ENCODE measurements at places on chromosomes 5 and 9.

- no peak for DNase-seq
These were observed 35.7 kb upstream of the MSX2 start for GRCh38 chr5:174688441-174689354.

DNA sequence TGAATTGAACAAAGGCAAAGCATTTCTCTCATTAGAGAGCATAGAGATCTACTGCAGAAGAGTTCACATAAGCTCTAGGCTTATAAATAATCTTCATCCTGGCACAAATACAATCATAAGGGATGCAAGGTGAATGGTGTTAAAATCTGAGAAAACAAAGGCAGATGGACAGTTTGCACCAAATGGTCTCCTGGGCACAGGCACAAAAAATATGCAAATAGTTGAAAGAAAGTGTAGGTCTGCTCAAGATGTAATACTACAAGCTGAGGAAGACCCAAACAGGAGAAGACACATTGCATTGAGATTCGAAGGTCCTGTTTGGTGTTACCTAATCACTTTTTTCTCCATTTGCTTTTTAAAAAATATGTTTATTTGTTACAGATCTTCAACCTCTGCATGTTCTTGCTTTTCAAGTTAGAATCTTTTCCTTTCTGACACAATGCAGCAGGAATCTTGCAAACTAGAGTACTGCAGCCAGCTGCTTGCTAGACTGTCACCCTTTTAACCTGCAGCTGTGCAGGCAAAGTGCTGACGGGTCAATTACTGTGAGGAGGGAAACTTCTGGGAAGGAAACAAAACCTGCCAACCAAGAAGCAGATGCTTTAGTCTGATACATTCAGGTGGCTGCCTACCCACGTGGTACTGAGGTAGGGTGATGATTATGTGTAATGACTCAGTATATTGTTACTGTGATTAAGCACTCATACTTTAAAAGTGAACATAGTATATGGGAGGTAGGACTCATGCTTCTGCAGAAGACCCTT lies 1048.6 kb upstream of the SEMA6A start:
- DNase-seq: no peak

GRCh38 chr5:149154650-149155049 lies 13.4 kb downstream of the ABLIM3 start:
- no peak for DNase-seq

GRCh38 chr9:133008824-133009223 lies 22.0 kb upstream of the GTF3C5 start:
- no peak for DNase-seq

DNA sequence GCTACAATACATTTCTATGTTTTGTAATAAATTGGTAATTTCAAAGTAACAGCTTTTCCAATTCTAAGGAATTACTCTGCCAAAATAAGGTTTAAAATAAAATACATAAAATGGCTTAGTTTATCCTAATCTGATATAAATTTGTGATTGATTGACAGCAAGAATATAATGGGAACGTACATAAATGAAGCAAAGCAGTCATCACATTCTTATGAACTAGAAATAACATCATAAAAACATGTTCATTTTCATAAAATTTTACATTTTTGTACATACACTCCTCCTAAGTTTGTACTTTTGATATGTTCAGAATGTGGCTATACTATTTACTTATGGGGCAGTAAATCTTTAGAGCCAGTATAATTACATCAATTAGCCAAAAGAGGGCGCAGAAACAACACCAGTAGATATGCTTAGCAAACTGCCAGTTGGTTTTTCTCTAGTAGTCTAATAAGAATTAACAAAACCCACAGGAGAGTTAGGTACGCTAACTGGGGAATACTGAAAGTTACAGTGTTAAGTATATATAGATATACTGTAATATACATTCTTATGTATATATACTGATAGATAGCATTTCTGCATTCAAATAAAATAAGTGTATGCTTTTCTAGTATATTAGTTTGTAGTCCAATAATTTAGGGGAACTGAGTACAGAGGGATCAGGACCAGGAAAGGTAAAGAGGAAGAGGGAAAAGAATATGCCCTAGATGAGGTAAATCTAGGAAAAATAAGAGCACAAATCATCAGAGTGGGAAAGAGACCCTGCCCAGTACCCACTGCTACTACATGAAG lies 76.8 kb downstream of the ZDHHC21 start:
- DNase-seq: peak; percentile 33

- DNase-seq: no peak
These were observed 6.1 kb downstream of the MAMDC2 start for GRCh38 chr9:70049672-70050271.

GRCh38 chr9:16029796-16030363 lies 477.0 kb downstream of the CCDC171 start:
- no peak for DNase-seq

GRCh38 chr9:93061791-93062763 lies 3.6 kb downstream of the SUSD3 start:
- no peak for DNase-seq

- no peak for DNase-seq
These were observed 42.1 kb upstream of the CTNND2 start for GRCh38 chr5:11946317-11946716.

DNA sequence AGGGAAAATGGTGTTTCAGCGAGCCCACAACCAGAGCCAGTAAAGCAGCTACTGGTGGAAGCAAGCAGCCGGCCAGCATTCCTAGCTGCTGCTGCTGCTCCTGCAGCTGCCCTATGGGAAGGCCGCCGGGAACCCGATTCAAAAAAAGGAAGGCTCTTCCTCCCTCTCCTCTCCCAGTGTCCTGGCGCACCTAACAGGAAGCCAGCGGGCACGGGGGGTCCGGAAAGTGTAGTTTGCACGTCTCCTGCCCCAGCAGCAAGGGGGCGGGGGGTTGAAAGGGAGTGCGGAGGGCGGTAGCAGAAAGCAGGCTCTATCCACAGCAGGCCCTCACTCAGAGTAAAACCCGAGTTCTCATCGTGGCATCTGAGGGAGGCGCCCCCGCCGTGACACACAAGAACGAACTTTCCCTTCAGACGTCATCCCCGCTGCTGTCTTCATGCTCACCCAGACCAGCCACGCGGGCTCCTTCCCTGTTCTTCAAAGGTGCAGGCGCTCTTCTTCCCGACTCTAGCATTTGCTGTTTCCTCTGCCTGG lies 16.5 kb downstream of the GRXCR2 start:
- no peak for DNase-seq

- peak; percentile 15 for DNase-seq
These were observed 10.0 kb upstream of the GRIN1 start for GRCh38 chr9:137128862-137129455.

DNA sequence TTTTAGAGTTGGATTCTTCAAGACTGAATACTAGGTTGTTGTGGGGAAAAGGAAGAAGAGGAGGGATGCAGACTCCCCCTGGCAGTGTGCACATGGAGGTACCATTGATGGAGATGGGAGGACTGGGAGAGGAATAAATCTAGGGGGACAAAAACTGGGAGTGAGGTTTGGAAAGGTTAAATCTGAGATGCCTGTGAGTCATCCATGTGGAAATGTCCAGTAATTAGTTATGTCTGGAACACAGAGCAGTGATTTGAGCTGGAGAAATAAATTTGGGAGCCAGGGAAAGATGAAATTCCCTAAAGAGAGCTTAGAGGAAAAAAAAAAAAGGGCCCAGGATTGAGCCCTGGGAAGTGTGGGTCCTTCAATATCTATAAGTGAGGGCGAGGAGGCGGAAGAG lies 8.0 kb upstream of the CCIN start:
- DNase-seq: no peak

GRCh38 chr5:54220230-54221040 lies 89.9 kb downstream of the ARL15 start:
- no peak for DNase-seq

DNA sequence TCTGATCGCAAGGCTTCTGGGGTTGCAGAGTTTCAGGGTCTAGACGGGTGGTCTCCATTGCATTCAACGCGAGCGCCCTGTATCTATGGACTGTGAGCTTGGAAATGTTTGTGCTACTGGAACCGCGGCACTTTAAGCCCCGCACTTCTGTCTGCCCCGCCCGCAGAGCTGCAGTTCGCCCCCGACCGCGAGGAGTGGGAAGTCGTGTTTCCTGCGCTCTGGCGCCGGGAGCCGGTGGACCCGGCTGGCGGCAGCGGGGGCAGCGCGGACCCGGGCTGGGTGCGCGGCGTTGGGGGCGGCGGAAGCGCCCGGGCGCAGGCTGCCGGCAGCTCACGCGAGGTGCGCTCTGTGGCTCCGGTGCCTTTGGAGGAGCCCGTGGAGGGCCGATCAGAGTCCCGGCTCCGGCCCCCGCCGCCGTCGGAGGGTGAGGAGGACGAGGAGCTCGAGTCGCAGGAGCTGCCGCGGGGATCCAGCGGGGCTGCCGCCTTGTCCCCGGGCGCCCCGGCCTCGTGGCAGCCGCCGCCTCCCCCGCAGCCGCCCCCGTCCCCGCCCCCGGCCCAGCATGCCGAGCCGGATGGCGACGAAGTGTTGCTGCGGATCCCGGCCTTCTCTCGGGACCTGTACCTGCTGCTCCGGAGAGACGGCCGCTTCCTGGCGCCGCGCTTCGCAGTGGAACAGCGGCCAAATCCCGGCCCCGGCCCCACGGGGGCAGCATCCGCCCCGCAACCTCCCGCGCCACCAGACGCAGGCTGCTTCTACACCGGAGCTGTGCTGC lies 1.0 kb downstream of the ADAMTS19 start:
- no peak for DNase-seq

DNA sequence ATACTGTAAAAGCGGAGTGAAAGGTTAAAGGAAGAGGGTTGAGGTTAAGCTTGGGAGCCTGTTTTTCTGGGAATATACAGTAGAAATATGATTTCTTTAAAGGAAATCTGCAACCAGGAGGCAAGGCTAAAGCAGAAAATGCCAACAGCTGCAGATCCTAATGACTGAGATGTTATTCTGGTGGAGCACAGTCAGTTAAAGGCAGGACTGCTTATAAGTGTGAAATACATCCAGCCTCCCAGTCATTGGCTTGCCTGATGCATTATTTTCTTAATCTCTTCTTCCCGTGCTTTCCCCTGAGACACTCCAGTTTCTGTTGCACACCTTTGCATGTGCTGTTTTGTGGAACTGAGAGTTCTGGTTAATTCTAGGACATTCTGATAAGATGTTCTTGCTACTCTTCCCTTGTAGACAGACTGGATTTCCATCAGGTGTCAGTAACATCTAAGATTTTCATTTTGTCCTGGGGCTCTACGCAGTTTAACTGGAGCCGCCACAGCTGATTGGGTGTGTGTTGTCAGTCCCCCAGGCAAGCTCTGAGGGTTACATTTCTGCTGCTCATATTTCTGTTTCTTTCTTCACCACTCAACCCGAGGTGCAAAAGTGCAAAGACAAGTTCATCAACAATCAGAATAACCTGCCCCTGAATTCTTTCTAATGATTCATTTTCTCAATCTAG lies 44.4 kb downstream of the CAST start:
- DNase-seq: no peak
